Substantia nigra (tissue), 51 donors: ENCODE measurements at places on chromosomes 1 and 21.

- DNase-seq = no peak
Observed at GRCh38 chr1:73659136-73659535, 538.8 kb downstream of the LRRIQ3 start.

GRCh38 chr21:31509194-31510017 is 150.1 kb upstream of the SOD1 start:
- DNase-seq = no peak

DNA sequence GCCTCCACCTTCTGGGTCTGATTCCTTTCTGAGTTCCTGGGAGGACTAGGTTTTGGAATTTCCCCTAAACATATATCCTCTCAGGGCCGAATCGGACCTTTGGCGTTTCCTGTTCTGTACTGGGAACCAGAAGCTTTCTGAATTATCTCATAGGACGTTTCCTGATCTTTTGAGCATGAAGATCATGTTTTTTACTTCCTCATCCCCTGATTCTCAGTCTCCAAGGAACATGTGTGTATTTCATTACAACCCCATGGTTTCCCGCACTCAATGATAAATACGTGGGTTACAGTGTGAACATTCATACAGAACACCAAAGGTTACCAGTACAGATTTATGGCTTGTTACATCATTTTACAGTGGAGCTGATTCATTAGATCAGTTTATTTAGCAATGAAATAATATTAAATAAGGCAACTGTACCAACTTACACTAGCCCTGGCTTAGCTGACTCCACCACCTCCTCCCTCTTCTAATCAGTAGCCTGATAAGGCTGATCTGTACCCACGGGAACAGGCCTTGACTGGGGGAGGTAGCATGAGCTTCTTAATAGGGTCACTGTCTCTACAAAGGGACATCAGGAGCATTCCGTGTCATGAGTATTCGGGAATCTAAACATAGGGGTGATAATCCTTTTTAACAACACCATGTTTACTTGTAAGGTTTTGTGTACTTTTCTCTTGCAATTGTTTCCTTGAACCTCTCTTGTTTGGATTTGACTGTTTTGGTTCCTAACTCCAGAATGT is 57.8 kb upstream of the ERRFI1 start:
- no peak for DNase-seq

DNA sequence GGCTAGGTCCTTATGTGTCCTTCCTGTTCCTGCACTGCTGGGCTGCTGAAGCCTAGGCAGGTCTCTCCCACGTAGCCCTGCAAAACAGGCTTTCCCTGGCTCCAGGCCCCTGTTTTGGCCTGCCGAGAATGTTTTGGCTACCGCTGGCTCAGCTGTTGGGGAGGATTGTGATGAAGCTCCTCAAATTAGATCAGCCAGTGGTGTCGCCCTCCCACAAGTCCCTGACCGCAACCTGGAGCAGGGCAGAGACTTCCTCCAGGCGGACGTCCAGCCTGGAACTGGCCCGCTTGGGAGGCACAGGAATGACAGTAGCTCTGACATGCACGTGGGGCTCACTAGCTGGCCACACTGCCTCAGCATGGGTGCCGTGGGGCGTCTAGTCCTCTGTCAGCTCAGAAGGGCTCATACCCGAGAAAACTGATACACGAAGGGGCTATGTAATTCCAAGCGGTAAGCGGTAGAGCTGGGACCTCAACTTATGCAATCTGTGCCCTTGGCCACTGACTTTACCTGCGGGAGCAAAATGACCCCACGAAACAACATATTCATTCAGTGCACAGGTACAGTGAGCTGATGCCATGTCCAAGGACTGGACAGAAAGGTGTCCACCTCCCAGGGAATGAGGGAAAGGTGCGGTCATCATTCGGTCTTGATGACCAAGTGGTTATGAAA is 26.6 kb downstream of the DHRS3 start:
- no peak for DNase-seq

DNA sequence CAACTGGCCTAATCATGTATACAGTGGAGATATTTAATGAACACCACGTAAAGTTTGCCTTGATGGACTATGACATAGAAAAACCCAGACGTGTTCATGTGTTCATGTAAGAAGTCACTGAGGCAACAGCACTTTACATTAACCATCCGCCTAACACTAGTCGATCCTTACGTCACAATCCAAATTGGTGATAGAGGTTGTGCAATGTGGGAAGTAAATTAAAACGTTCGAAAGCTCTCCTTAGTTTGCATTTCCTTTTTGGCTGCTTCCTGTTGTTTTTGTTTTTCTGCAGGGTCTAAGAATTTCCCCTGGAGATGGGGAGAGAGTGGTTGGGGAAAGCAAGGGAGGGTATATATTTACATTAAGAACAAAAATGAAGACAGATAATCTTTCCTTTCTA is 587.5 kb upstream of the ADGRL2 start:
- no peak for DNase-seq

- no peak for DNase-seq
Observed at GRCh38 chr1:229388897-229389580, 44.9 kb downstream of the ACTA1 start.

DNA sequence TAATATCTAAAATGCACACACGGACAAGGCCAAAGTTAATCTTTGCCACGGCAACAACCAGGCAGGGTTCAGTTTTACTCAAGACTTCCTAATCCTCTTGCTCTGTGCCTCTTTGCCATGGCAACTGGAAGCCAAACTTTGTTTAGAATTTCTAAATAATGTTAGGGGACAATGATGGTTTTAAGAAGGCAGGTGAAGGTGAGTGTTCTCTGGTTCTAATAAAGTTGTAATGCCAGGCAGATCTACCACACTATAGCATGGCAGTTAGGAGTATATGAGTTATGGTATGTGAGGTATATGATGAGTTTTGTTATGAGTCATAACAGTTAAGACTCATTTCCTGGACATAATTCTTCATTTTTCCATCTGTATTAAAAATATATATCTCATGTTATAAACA is 2.7 kb downstream of the PTPRC start:
- DNase-seq = no peak

GRCh38 chr1:119718409-119718808 is 6.7 kb downstream of the PHGDH start:
- no peak for DNase-seq

DNA sequence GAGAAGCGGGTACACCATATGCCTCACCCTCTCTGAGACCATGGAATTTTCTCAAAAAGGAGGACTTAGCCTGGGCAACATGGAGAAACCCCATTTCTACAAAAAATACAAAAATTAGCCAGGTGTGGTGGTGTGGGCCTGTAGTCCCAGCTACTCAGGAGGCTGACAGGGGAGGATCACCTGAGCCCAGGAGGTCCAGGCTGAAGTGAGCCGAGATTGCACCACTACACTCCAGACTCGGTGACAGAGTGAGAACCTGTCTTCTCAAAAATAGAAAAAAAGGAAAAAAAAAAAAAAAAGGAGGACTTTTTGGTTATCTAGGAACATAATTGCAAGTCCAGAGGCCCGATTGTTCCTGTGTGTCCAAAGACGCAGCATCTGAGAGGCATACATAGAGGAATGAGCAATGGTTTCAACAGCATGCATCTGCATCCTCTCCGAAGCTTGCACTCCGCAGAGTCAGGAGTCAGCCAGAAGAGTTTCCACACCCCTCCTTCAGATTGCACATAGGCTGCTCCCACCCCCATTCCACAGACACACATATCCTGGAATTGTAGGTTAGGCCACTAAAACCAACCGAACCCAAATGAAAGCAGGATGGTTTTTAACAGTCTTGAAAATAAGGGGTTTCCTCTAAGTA is 2.5 kb upstream of the TBX15 start:
- no peak for DNase-seq

GRCh38 chr1:100428160-100428559 is 75.9 kb downstream of the CDC14A start:
- no peak for DNase-seq

DNA sequence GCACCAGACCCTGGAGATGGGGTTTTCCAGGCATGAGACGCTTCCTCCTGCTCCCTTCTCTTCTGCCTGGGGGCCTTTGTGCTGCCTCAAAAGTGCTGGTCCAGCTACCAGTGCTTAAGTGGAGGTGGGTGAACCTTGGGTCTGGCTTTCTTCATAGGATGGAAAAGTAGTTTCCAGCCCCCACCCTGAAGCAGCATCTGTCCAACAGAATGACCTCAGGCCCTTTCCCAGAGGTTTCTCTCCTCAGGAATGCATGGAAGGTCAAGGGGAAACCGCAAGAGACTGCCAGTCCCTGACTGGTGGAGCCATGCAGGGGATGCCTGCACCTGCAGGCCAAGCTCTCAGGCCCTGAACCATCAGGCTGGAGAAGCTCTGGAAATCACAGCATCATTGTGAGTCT is 63.8 kb downstream of the HMGB4 start:
- no peak for DNase-seq

- no peak for DNase-seq
Observed at GRCh38 chr1:175845985-175846384, 102.6 kb upstream of the TNR start.

GRCh38 chr1:74703386-74704182 is 29.3 kb downstream of the CRYZ start:
- DNase-seq = no peak

DNA sequence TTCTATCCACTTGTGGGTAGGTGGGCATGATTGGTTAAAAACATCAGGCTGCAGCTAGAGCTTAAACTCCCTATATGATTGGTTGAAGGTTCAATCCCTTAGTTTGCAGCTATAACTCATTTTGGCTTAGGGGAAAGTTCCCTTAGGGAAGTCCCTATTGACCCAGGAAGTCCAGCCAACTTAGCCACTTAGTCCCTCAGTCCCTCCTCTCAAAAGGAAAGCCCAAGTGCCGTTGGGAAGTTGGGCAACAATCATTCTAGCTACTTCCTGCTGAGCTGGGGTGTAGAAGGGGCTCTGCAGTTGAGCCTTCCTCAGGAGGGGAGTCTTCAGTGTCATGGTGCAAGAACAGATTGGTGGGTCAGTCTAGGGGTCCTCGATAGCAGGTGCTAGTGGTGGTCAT is 12.2 kb downstream of the MSTO1 start:
- no peak for DNase-seq

GRCh38 chr1:154595621-154596020 is 12.4 kb downstream of the ADAR start:
- DNase-seq = no peak

- peak; percentile 10 for DNase-seq
Observed at GRCh38 chr1:151370211-151370911, 2.1 kb downstream of the SELENBP1 start.

DNA sequence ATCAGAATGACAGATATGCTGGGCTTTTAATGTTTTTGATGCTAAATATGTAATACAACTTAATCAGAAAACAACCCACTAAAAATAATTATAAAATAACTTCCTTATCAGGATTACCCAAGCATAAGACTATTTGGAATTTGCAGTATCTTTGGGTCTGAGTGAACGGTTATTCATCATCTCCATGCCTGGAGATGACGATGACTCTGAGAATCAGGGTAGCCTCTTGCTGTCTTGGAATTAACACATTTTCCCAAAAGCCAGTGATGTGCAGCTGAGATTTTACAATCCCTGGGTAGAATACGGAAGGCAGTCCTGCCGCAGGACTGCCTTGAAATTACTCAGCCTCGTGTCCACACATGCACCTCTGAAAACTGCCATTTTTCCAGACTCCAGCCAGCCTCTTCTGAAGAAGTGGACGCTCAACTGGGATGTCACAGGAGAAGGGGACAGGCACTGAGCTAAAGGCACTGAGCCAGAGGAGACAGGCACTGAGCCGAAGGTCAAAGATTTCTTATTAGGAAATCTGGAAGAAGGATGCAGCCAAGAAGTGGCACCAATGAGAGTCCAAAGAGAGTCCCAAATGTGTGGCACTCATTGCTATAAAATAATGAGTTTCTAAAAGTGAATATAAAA is 85.5 kb downstream of the PGBD5 start:
- DNase-seq = no peak

DNA sequence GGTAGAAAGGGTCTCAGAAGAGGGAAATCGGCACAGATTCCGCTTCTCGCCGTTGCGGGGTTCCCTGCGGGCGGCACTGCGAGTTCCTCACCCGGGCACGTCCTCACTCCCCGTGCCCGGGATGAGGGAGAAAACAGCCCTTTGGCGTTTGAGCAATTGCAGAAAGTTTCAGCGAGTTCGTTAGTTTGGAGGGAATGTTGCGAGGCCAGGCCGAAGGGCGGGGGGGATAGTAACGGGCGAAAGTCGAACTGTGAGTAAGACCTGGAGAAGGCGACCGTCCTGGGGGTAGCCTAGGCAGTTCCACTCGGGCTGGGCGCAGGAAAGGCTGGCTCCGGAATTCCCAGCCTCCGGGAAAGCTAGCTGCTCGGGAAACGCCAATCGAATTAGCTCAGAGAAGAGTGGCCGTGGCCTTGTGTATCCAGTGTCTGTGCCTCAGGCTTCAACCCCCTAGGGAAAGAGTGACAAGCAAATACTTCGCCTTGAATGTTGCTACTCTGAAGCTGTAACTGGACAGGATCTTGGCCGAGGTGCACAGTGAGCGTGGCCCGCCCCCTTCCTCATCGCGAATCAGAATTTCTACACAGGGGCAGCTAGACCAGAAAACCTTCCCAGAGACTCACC is 787 bp downstream of the PTGFR start:
- no peak for DNase-seq

GRCh38 chr1:186183219-186183618 is 191.8 kb downstream of the TPR start:
- no peak for DNase-seq

DNA sequence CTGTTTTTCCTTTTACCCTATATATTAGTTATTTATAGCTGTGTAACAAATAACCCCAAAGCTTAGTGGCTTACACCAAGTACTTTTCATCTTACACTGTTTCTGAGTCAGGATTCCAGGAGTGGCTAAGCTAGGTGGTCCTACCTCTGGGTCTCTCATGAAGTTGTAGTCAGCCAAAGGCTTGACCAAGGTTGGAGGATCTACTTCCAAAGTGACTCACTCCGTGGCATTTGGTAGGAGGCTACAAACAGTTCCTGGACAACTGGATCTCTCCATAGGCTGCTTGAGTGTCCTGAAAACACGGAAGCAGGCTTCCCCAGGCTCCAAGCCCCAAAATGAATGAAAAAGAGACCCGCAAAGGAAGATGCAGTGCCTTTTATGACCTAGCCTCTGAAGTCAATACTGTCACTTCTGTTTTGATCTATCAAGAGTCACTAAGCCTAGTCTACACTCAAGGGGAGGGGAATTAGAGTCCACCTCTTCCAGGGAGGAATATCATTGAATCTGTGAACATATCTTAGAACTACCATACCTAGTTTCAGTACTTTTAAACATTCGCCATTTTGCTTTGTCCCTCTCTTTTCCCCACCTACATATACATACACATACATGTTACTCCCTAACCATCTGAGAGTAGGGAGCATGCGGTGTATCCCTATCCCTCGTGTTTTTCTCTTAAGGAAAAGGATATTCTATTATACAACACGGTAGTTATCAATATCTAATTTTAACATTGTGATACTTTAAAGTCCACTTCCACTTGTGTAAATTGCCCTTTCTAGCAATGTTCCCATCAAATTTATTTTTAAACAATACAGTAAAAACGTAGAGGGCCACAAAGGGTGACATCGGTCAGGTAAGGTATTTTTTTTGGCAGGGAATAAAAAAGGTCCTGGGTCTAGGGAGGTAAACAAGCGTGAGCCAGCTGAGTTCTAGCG is 67.2 kb downstream of the SLC35A3 start:
- DNase-seq = peak; percentile 3

GRCh38 chr1:112697781-112698201 is 9.1 kb downstream of the RHOC start:
- no peak for DNase-seq

GRCh38 chr1:16082283-16083038 is 9.0 kb upstream of the FAM131C start:
- DNase-seq = peak; percentile 38

- DNase-seq = no peak
Observed at GRCh38 chr1:197841158-197841557, 61.3 kb upstream of the C1orf53 start.
